ENCODE measurements at places on chromosomes 6 and 20. TPM values are rescaled to one million over a fixed set of nuclear protein-coding genes. Genes with fewer than 3 reads are reported as not detected.

Gene MLN
- not detected for total RNA-seq

Gene IER3
- 43.3 TPM for total RNA-seq

Gene PRND
- total RNA-seq = not detected

Gene PMEPA1
- 1.0 TPM for total RNA-seq

Gene SOBP
- 6.3 TPM for total RNA-seq

Gene TRIM10
- not detected for total RNA-seq

Gene GGTLC1
- not detected for total RNA-seq

Gene GSTA4
- total RNA-seq = 54.0 TPM

Gene SPATS1
- under 0.01 TPM for total RNA-seq

Gene GPLD1
- under 0.01 TPM for total RNA-seq

All from fibroblast of lung (primary cell).